Stimulated activated CD8-positive, alpha-beta memory T cell treated with anti-CD3 and anti-CD28 coated beads, Interleukin-2, amount 100 ng/mL, for 48 hours (primary cell): ENCODE measurements at places on chromosomes 11 and 22.

DNA sequence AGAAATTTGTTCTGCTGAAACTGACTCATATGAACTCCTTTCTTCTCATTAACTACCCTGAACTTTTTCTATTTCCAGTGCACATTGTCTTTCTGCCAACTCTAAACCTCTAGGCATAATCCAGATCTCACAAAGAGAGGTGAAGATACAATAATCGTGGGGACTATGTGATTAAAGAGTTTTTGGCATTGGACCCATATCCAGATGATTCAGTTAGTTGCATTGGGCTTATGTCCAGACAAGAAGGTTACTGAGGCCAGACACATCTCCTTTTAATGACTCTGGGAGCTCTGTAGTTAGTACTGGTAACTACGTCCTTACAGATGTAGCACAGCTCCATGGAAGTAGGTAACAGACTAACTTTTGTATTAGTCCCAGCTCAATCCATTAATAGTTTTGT lies 273.0 kb downstream of the CASP12 start:
- no peak for DNase-seq

- DNase-seq = no peak
Observed at GRCh38 chr11:6417907-6418556, 862 bp downstream of the APBB1 start.

GRCh38 chr11:112440518-112440917 lies 179.9 kb upstream of the PLET1 start:
- DNase-seq = no peak

DNA sequence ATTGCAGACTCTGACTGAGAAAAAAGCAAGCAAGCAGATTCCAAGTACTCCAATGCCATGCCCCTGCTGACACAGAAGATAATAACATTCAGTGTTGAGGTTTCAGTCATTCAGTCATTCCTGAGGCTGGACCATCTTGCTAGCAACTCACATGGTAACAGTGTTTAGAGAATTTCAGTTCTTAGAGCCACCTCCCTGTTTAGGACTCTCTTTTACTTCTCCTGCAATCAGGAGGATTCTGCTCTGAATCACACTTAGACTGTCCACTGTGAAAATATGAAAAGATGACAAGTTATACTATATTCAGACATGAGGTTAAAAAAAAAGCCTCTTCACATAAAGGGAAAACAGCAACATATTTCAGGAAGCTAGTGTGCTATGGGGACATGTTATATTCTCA lies 183.9 kb upstream of the CTSC start:
- DNase-seq = no peak

- DNase-seq = no peak
Observed at GRCh38 chr11:72947229-72947628, 133.0 kb downstream of the ATG16L2 start.

- DNase-seq = peak; percentile 43
Observed at GRCh38 chr11:61507962-61508861, at the start of gene LRRC10B. Gene LRRC10B, plus strand, starts transcription at chr11:61508749. Its CDS starts 250 bp downstream, at chr11:61508999.

- DNase-seq = no peak
Observed at GRCh38 chr22:27028093-27028492, 370.7 kb downstream of the MIAT start.

- DNase-seq = peak; percentile 5
Observed at GRCh38 chr11:117621226-117621625, 175.8 kb downstream of the DSCAML1 start.

DNA sequence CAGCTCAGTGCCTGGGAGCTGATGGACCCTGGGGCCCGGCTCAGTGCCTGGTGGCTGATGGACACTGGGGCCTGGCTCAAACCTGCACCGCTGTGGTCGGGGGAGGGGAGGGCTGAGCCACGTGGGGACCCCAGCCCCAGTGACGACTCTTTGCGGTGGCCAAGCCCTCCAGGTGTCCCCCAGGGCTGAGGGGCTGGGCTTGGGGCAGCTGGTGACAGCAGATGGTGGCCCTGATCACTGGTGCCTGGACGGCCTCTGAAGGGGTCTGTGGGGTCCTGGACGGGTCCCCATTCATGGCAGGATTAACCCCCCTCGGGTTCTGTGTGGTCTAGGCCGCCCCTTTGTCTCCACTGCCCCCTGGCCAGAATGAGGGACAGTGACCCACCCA lies 3.4 kb upstream of the MUC5B start:
- no peak for DNase-seq

DNA sequence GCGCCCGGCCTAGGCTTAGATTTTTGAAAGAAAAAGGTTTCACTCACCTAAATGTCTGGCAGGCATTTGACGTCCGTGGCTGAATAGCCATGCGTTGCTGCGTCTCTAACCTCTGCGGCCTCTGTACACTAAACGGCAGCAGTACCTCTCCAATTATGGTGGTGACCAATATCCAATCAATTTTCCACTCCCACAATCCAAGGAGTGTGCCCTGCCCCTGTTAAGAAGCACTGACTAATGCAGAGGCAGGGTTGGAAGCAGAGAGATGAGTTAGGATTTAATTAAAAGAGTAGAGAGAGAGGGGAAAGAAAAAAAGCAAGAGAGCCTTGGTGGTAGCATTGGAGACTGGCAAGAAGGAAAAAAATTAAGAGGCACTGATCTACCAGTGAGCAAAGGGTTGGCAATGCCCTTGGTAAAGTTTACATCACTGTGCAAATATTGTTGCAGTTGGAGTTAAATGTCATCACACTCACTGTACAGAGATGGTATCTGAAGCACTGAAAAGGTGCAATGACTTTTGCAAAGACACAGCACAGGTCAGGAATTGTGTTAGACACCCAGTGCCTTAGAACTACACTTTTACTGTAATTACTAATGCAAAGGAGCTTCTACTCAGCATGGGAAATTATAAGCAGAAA lies 526.7 kb downstream of the NTM start:
- no peak for DNase-seq

DNA sequence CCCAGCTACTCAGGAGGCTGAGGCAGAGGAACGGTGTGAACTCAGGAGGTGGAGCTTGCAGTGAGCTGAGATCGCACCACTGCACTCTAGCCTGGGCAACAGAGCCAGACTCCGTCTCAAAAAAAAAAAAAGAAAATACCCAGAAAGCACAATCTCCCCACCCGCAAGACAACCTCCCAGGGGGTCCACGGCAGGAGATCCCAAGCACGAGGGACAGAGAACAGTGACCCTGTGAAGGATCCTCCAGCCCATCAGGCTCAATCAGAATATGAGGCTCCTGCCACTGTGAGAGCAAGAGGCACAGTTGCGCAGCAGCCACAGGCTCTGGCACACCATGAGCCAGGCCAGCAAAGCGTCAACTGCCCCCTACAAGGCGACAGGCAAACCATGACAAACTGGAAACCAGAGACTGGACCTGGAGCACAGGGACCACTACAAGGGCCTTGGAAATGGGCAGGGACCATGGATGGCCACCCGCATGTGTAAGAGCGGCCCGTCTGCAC lies 164.8 kb upstream of the GRK3 start:
- no peak for DNase-seq

- no peak for DNase-seq
Observed at GRCh38 chr11:25733777-25734176, 598.2 kb upstream of the ANO3 start.

DNA sequence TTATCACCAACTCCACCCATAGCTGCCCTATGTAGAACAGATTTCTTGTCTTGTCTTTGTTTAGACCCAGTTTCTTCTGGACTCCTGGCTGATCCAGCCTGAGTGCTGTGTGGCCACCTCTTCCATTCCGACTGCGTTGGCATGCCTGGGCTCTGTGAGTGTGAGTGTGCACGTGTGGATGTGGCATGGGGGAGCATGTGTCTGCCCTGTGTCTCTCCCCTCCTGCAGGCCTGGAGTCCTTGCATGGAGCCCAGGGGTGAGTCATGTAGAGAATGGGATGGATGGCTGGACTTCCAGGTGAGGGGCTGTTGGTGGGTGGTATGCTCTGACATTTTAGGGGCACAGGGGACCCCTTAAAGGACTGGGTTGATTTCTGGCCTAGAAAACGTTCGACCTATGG lies 194.7 kb downstream of the GRIK4 start:
- DNase-seq = no peak

DNA sequence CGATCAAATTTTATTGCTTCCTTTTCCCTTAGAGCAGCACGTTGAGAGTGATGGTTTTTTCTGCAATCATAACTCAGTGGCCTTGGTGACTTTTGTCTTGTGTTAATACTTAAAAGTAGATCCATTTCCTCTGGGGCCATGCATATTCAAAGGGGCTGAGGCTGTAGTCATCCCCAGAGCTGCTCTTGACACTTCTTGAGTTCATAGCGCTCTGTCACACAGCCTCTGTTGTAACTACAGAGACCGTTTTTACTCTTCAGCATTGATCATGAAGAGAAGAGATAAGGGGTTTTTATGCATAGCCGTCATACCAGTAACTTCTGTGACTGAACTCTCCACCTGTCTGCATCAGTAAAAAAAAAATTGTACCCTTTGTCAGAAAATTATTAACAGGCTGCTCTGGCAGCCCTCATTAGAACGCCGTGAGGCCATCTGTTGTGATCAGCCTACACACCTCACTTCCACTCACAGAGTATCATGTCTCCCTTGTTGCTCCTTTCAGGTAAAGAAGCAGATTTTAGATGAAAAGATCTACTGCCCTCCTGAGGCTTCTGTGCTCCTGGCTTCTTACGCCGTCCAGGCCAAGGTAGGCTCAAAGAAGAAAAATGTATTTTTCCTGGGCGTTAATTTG lies 38.4 kb downstream of the NF2 start:
- no peak for DNase-seq

- no peak for DNase-seq
Observed at GRCh38 chr22:32926600-32926999, 125.1 kb downstream of the TIMP3 start.

- DNase-seq = no peak
Observed at GRCh38 chr11:123568367-123568870, 86.0 kb downstream of the SCN3B start.

- no peak for DNase-seq
Observed at GRCh38 chr11:131204765-131205380, 165.5 kb upstream of the NTM start.
